ENCODE measurements at places on chromosomes 2 and 18. TPM values are rescaled to one million over a fixed set of nuclear protein-coding genes. Genes with fewer than 3 reads are reported as not detected.

TUBB8B gene
- not detected for total RNA-seq

PID1 gene
- total RNA-seq: 36.7 TPM

RUFY4 gene
- not detected for total RNA-seq

SULT1C2 gene
- total RNA-seq: 0.41 TPM

HTR2B gene
- total RNA-seq: 0.41 TPM

MALL gene
- total RNA-seq: 2.9 TPM

FAP gene
- total RNA-seq: 2.4 TPM

THOC1 gene
- total RNA-seq: 65.6 TPM

CYP27A1 gene
- 2.9 TPM for total RNA-seq

C2orf15 gene
- total RNA-seq: 4.5 TPM

STON1 gene
- 3.7 TPM for total RNA-seq

LRRTM1 gene
- total RNA-seq: 11.4 TPM

PLCD4 gene
- 1.2 TPM for total RNA-seq

Measured in frontal cortex (tissue), 4 donors.